ENCODE measurements at places on chromosomes 3 and 15.

- DNase-seq: no peak
These were observed 546.8 kb downstream of the GBE1 start for GRCh38 chr3:81214631-81215030.

DNA sequence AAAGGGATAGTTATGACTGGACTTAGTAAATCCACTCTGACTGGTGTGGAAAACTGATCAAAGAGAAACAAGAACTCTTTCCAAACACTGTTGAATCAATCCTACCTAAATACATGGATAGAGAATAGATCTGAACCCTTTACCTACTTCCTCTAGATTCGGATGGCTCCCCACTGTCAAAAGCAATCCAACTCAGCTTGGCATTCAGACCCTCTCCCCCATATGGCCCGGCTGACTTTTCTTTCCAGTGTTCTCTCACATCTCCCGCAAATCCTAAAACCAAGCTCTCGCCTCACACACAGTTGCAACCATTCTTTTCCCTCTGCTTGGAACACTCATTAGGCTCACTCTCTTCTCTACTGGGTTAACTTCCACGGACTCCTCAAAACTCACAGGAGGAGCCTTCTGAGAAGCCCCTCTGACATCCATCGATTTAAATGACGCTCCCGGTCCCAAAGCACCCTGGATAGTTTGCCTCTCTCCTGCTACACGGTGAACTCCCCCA is 639 bp downstream of the SPICE1 start:
- DNase-seq: no peak

- DNase-seq: no peak
These were observed 138.3 kb upstream of the ROBO1 start for GRCh38 chr3:79906106-79906505.

- no peak for DNase-seq
These were observed 97.1 kb upstream of the TMC3 start for GRCh38 chr15:81471151-81471550.

GRCh38 chr3:58202917-58203360 is 7.8 kb downstream of the DNASE1L3 start:
- no peak for DNase-seq

GRCh38 chr3:55128225-55128823 is 200.5 kb upstream of the LRTM1 start:
- no peak for DNase-seq

DNA sequence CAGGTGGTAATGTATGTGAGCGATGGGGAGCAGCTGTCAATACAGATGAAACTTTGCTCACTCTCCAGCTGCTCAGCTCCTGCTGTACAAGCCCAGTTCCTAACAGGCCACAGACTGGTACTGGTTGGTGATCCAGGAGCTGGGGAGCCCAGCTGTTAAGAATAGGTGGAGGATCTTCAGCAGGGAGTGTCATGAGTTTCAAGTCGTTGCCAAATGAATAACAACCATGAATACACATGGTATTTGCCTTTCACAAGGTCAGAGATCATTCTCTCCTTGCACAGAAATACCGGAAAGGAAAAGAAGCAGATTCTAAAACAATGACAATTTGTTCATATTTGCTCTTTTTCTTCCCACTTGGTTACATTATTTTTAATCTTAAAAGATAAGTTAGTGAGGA is 5.1 kb downstream of the PLSCR1 start:
- DNase-seq: no peak

GRCh38 chr15:100140527-100141308 is 201.1 kb downstream of the ADAMTS17 start:
- DNase-seq: no peak
